ENCODE measurements at places on chromosomes 16 and 17.

DNA sequence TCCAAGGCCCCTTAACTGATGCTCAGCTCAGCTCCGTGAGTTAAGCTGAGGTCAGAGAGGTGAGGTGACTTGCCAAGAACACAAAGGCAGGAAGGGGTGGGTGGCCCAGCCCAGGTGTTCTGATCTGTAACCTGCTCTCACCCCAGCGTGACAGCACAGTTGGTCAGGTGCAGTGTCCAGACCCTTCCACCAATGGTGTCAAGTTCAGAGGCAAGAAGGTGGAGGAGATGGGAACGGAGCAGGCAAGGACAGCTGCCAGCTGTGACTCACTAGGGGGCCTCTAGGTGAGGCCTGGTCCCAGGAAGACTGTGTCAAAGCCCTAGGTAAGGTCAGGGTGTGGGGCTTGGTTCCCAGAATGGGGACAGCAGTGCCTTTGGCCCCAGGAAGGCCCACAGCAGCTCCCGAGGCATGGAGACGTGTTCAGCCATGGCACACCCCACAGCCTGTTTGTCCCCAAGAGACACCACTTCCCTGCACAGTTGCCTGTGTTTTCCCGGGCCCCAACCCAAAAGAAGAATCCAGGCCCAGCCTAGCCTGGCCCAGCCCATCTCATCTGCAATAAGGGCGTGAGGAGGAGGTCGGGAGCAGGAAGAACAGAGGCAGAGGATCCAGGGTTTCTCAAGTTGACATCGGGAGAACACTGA is 7.2 kb downstream of the WFIKKN2 start:
- DNase-seq: peak; percentile 58

- no peak for DNase-seq
These were observed 70.7 kb upstream of the HNF1B start for GRCh38 chr17:37815536-37815935.

- no peak for DNase-seq
These were observed 12.6 kb downstream of the ACTG1 start for GRCh38 chr17:81500047-81500446.

- no peak for DNase-seq
These were observed 4.0 kb upstream of the RPL38 start for GRCh38 chr17:74199306-74200092.

- no peak for DNase-seq
These were observed 27.5 kb downstream of the TOM1L2 start for GRCh38 chr17:17944743-17945142.

GRCh38 chr17:57524839-57525568 is 220.1 kb downstream of the CCDC182 start:
- DNase-seq: no peak

- DNase-seq: no peak
These were observed 151.5 kb downstream of the STX8 start for GRCh38 chr17:9424071-9424640.

DNA sequence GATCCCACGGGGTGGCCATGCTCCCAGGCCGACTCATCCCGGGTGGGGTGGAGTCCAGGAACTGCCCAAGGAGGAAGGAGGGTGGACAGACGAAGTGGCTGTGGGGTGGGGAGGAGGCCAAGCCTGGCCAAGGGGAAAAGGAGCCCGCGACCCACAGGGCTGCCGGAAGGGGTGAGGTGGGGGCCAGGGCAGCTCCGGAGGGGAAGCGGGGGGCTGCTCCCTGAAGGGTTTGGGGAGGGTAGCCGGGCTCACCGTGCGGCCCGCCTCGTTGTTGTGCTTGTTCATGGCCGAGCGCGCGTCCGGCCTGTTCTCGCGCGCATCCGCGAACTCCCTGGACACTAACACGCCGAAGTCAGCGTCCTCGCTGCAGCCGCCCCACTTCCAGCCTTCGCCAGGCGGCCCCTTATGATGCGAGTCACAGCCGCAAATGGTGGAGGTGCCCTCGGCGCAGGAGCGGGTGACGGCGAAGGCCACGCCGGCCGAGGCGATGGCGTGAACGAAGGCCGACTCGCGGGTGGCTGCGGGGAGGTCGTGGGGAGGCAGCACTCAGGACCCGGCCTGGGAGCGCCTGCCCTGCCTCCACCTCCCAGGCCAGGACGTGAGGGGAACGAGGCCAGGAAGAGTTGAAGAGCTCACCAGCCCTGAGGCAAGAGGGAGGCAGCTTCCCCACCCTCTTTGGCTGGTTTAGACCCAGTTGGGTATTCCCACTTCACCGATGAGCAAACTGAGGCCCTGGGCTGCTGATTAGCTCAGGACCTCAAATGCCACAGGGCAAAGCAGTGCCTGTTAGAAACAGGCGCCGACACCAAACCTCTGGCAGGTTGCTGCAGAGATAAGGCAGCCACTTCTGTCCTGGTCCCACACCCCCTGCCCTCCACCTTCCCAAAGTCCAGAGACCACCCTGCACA is 48.7 kb downstream of the WNT3 start:
- peak; percentile 61 for DNase-seq

DNA sequence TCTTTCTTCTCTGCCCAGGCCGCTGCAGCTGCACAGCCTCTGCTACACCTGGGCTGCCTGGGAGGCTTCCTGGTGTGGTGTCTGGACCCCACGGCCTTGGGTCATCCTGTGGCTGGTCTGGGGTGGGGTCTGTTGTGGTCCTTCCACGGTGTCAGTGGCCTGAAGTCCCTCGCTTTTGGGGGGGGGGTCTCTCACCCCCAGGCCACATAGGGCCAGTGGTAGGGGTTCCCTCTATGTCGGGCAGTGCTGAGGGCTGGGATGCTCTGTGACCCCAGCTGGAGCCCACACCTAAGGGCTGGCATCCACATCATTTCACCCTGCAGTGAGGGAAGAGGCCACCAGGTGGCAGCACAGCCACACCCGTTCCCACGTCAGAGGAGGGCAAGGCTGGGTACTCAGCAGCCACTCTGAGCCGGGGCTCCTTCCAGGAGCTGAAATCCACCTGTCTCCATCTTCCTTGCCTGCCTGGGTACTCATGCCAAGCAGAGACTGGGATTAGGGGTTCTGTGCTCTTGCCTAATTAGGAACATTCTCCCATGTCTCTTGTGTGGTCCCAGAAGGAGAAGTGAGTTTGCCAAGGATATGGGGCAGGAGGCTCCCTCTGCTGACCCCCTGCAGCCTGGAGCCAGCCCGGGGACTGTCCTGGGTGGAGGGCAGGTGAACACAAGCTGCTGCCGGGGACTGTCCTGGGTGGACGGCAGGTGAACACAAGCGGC is 13.0 kb downstream of the ENGASE start:
- no peak for DNase-seq

DNA sequence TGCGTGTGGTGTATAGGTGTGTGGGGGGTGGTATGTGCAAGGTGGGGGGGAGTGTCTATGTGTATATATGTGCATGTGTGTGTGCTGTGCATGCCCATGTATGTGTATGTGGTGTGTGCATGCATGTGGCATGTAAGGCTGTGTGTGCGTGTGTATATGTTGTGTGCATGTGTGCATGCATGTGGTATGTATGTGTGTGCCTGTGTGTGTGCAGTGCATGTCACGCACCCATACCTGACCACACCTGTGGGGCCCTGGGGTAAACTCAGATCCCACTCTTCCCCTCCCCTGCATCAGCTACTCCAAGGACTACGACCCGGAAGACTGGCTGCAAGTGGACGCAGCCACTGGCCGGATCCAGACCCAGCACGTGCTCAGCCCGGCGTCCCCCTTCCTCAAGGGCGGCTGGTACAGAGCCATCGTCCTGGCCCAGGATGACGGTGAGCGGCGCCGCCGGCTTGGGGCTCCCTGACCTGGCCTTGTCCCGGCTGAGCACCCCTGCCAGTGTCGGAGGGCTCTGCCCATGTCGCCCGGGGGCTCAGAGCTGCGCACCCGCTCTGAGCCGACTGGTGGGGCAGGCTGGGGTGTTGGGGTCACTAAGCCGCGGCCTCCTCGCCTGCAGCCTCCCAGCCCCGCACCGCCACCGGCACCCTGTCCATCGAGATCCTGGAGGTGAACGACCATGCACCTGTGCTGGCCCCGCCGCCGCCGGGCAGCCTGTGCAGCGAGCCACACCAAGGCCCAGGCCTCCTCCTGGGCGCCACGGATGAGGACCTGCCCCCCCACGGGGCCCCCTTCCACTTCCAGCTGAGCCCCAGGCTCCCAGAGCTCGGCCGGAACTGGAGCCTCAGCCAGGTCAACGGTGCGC is 9.1 kb downstream of the SLC22A31 start:
- no peak for DNase-seq
